Activated effector memory CD4-positive, alpha-beta T cell treated with Interleukin-2 at 50 U/mL for 16 hours (primary cell): ENCODE measurements at places on chromosomes 3 and 15.

DNA sequence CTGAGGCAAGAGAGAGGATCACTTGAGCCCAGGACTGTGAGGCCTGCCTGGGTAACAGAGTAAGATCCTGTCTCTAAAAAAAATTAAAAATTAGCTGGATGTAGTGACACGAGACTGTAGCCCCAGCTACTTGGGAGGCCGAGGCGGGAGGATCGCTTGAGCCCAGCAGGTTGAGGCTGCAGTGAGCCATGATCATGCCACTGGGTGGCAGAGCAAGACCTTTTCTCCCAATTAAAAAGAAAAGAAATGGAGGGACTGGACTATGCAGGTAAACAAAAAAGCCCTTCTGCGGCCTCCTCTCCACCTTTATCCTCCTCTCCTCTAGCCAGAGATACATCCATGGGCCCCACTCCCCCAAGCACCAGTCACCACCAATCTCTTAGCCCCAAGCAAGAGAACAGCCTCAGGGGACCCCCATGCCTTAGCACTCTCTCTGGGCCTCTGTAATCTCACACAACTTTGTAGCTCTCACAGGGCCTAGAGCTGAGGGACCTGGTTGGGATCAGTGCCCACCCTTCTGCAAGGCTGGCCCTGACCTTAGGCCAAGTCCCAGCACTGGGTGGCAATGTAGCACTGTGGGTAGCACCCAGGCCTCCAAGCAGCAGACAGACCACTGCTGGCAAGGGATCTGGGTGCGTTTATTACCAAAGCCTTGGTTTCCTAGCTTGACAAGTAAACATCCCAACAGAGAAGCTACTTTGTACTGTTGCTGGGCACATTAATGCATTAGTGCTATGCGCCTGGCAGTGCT lies 43.4 kb downstream of the FAM174B start:
- DNase-seq = no peak

GRCh38 chr15:78676424-78677110 lies 35.6 kb upstream of the CHRNB4 start:
- no peak for DNase-seq

GRCh38 chr3:150049317-150049716 lies 78.6 kb upstream of the PFN2 start:
- no peak for DNase-seq

DNA sequence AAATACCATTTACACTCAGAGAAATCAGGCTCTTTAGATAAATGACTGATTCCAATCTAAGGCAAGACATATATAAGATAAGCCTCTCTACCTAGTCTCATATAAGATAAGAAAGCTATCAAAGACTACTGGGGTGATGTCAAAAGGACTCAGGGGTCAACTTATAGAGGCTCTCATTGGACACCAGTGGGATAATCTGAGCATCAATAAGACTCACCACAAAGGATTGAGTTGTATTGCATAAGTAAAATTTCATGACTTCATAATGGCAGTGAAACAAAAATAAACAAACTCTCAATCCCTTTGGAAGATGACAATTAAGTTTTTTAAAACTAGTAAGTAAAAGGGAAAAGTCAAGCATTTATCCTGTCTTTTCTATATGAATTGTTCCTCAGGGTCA lies 317.8 kb downstream of the SHQ1 start:
- DNase-seq = no peak

DNA sequence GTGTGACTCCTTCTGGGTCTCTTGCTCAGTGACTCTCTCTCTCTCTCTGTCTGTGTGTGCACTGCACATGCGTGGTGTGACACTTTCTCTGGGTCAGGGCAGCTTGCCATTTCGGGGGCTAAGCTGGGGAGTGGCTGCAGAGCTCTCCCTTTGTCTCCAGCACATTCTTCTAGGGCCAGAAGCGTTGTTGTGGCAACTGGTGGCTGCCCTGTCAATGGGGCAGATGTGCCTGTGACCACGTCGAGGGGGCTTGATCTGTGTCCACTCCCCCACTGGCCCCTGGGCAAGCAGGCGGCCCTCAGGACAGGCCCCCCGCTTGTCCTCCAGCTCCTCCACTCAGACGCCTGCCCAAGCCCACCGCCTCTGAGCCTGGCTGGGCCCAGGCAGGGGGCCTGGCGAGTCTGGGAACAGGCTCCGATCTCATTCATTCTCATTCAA lies 67.8 kb downstream of the WNT7A start:
- no peak for DNase-seq

- no peak for DNase-seq
Observed at GRCh38 chr3:125129512-125129997, 73.8 kb upstream of the HEG1 start.

GRCh38 chr3:102195198-102195948 lies 239.4 kb upstream of the ZPLD1 start:
- no peak for DNase-seq

DNA sequence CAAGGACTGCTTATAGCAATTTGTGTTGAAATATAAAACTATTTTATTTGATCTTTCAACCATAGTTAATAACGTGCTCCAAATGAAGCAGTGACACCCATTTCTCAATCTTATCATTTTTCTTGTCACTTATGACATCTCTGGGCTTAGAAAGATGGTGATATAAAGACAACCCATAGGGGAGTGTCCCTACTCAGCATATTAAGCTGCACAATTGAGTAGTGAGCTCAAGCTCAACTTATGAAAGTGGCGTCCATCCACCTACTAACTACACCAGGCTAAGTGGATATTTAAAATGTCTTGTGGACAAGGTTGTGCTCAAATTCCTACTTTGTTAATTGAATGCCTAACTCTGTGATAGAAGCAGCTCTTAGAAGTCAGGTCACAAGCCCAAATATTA lies 46.7 kb downstream of the SLC9C1 start:
- no peak for DNase-seq

- DNase-seq = no peak
Observed at GRCh38 chr3:45979378-45979777, 16.2 kb downstream of the FYCO1 start.

DNA sequence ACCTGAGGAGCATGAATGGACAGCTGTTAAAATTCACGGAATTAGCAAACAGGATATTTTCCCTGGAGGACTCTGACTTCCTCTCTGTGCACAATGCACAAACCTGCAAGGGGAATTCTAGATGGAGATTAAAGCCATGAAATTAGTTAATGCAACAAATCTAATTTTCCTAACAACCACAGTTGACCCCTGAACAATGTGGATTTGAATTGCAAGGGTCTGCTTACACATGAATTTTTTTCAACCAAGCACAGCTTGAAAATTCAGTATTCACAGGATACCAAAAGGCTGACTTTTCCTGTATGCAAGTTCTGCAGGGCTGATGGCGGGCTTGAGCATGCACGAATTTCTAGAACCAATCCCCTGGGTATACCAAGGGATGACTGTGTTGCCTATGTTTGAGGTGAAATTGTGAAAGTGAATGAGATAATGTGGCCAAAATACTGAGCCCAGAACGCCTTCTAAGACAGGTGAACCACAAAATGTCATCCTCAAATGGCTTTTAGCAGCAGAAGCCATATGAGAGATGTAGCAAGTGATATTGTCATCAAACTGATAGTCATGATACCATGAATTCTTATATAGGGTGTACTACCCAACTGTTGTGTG lies 52.5 kb downstream of the COL8A1 start:
- DNase-seq = no peak

DNA sequence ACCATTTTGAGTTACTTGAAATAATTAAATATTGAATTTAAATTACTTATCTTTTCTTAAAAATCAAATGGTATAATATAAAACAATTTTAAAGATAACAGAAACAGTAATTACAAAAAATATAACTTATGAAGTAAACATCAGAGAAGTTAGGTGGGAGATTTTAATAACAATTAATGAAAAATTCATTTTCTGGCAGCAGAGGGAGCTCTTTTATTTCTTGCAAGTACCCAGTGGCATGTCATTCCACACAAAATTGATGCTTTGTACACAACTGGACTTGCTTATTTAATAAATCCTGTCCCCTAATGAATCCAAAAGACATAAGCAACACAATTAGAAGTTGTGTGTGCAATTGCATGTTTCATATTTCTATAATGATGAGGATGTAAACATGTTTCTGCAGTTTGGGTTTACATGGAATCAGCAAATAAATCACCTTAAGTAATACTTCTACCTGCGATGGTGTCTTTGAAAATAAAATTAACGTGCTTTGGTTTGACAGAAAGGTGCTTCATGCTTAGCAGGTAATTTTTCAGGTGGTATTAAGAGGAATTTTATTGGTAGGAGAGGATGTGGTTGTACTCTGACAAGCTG lies 861.3 kb downstream of the ZPLD1 start:
- no peak for DNase-seq

DNA sequence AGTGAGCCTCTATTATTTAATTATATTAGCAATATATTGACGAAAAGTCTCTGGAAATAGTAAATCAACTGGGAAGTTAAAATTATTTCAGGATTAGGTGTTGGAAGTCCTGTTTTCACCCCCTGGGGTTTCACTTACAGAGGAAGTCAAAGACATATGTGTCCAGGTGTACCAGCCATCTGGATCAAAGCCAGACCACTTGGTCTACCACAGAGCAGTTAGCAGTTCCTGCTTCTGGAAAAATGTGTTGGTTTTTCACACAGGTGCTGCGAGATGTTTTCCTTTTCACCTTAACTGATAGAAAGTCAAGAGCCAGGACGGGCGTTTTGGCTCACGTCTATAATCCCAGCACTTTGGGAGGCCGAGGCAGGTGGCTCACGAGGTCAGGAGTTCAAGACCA lies 13.1 kb downstream of the MME start:
- no peak for DNase-seq

GRCh38 chr3:114666623-114667022 lies 372.8 kb downstream of the TIGIT start:
- DNase-seq = no peak

- no peak for DNase-seq
Observed at GRCh38 chr3:120928991-120929390, 21.0 kb downstream of the STXBP5L start.

GRCh38 chr3:60657972-60658371 lies 593.3 kb downstream of the FHIT start:
- no peak for DNase-seq

- DNase-seq = no peak
Observed at GRCh38 chr3:144923046-144923775, 951.6 kb downstream of the DIPK2A start.

DNA sequence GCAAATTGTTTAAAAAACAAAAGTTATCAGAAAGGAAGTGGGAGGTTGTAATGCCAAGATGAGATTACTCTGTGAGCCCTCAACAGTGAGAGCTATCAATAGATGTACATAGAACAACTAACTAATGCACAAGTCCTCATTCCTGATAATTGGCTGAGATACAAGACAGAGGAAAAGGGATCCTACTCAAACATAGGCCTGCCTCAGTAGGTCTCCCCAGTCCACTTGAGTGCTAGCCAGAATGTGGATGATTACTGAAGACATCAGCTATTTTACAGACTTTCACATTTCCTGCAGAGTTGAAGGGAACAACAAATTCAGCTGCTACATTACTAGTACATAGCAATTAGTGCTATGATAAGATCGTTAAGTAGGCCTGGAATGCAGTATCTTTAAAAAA lies 981.9 kb downstream of the TUSC7 start:
- no peak for DNase-seq

DNA sequence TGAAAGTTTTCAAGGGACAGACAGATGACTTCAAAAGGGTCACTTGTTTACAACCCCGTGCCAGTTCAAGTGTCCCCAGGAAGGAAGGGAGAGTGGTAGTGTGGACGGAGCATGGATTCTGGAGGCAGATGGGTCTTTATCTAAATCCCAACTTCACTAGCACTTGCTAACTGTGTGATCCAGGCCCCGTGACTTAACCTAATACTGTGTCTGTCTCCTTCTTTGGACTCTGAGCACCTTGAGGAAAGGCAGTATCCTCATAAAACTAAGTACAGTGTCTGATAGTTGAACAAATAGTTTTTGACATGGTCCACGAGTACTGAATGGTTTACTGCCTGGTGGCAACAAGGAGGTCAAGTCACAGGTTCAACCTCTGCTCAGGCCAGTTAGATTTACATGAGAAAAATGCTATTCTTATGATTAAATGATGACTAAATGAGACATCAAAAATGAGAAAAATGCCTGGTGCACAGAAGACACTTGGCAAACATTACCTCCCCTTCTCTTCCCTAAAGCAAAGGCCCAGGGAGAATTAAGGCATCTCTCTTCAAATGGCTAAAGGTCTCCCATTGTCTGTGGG lies 48.9 kb downstream of the ABCC5 start:
- DNase-seq = no peak

DNA sequence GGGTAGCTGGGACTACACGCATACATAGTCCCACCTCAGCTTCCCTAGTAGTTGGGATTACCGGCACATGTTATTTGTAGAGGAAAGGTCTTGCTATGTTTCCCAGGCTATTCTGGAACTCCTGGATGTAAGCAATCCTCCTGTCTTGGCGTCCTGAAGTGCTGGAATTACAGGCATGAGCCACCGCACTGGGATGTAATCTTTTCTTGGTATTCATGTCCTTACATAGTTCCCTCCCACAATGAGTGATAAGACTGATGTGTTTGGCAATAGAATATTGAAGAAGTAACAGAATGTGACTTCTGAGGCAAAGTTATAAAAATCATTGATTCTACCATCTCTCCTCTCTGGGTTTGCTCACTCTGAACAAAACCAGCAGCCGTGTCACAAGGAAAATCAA lies 22.7 kb upstream of the ALCAM start:
- no peak for DNase-seq

DNA sequence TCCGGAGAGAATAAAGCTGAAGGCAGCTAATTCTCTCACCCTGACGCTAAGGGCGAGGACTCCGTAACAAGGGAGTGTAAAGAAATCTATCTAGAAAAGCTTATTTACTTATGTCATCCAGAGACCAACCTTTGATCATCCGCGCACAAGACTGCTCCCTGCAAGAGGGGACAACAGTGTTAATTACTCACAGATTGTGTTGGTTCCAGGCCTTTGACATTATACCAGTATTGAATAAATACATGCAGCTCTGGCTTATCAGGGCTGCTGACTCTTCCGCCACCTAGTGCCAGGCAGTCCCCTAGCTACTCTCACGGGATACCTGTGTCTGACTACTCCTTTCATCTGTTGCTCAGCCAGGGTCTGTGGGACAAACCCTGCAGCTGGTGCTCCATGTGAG lies 211.7 kb downstream of the DTWD1 start:
- DNase-seq = no peak

- no peak for DNase-seq
Observed at GRCh38 chr3:39275963-39276593, 3.8 kb downstream of the CX3CR1 start.

- DNase-seq = no peak
Observed at GRCh38 chr3:123353227-123353849, 95.6 kb downstream of the ADCY5 start.

DNA sequence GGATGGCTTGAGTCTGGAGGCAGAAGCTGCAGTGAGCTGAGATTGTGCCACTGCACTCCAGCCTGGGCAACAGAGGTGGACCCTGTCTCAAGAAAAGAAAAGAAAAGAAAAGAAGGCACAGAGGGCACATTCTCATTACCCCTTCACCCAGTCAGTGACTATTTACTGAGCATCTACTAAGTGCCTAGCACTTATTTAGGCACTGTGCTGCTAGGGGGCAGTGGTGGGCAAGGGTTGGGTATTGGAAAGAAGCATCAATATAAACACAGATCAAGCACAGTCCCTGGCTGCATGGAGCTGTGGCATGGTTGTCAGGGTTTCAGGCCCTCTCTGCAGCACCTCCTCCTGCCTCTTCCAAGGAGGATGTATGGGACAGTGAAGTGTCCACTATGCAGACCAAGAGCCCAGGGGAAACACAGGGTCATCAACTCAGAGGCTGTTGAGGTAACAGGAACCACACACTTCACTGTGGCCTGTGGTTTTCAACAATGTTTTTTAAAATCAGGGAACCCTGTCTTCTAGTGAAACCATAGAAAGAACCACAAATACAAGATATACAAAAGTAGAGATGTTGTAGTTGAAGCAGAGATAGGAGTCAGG lies 138.5 kb downstream of the RAB11A start:
- no peak for DNase-seq
